ENCODE measurements at places on chromosomes 3 and 15.
A peak's percentile ranks its signal among the peaks of the same experiment; 100 is the strongest.

DNA sequence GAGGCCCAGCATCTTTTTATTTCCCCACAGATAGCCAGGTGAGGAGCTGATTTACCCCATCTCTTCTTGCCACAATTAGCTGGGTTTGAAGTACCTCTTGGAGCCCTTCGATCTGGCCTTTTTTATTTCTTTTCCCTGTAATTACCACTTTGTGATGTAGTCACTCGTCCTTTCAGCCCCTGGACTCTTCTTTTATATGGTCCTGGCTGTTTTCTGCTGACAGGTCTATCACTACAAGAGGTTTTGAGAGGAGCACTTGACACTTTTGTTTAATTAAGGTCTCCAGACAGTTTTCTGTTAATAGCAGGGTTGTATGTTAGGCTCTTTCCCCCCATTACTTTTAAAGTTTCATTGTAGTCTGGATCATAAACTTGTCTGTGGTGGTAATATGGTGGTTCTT lies 11.8 kb downstream of the ATXN7 start:
- no peak for DNase-seq

DNA sequence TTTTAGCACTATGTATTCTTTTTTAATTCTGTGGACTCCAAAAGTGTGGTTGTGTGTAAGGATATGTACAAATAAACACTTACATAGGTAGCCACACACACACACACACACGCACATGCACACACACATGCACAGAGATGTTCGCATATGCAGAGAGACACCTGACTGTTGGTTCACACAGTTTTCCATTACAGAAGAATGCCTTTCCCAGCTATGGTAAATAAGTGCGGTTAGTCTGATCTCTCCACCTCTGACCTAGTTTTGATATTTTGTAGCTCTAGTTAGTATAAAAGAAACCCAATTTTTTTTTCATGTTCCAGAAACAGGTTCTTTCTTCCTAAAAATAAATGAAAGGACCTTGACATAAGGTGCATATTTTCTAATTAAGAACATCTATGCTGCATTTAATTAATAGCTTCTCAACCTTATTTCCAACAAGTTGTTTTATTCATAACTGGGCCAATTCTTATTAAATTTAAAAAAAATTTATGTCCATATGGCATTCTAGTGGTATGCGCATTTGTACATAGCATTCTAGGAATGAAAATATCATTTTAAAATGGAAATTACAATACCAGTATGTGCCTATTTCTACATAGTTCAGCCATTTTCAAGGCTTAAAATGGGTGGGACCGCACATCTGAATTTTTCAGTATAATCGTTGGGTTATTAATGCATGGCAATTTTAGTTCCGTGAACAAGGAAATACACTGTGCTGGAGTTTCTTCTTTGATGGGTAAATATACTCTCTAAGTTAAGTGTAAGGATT lies 27.2 kb downstream of the TMEM108 start:
- DNase-seq = no peak

DNA sequence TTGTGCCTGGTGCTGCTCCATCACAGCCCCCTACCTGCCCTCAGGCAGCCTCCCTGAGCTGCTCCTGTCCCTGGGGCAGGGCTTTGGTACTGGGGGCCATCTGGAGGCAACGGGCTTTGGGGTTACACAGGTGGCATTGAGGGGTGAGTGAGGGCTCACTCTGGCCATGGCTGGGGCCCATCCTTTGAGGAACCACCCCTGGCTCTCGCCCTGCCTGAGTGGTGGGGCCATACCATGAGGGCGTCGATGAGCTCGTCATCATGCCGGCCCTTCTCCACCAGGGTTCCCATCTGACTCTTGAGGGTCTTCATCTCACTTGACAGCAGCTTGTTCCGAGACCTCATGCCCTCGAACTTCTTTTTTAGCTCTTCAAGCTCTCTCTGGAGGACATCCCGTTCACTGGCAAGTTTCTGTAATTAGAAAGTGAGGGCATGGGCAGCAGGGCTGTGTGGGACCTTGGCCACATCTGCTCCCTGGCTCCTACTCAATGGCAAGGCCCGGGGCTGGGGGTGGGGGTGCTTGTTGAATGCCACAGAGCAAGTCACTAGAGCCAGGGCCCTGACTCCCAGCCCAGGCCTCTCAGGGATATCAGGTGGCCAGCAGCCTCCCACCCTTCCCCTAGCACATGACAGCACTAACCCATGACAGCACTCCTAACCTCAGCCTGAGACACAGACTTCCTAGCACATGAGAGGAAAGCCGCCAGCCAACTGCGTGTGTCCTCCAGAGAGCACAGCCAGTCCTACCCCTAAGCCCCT lies 33.5 kb downstream of the CCDC13 start:
- DNase-seq = no peak

DNA sequence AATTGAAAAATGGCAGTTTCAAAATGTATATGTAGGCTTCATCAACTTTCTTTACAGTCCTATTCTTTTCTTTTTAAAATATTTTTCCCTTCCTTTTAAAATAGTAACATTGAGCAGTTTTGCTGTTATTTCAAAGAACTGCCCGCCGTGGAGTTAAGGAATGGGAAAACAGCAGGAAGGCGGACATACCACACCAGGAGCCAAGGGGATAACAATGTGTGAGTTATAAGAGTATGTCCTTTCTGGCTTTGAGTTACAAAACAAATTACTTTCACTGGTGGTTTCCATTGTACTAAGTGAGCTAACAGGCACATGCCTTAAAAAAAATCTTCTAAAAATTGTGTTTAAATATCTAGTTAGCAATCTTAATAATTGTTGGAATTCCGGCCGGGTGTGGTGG lies 37.4 kb upstream of the FBXL22 start:
- DNase-seq = no peak

GRCh38 chr3:138842483-138843188 lies 7.9 kb upstream of the PIK3CB start:
- DNase-seq = no peak

DNA sequence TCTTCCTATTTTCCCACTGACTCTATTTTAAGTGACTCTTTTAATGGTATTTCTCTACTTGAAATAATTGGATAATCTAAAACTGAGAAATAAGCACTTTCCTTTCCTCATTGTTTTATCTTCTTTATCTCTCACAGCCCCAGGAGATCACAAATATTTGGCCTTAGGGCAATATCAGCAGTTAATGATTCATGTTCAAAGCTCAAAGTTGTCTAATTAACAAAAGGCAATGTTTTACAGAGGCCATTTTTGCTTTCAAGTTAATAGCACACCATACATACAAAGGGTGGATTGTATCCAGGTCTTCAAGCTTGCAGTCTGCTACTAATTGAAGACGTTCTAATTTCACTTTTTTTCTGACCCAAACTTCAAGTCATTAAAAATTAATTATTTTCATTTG lies 120.1 kb downstream of the LRRN1 start:
- DNase-seq = no peak

DNA sequence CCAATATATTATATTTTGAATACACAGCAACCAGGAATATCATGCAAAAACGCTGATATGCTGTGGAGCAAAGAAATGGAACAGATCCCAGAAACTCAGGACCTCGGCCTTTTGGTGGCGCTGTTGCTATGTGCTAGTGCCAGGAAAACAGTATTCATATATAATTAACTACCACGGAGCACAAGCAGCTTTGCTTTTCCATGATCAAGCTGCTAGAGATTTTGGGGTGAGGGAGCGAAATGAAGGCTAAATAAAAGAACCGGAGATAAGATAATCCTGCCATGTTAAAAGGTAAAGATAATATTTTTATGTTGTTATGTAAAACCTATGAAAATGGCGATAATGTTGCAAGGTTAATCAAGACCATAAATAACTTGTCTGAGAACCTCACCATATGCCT lies 157.7 kb upstream of the FAM3D start:
- peak; percentile 17 for DNase-seq

GRCh38 chr3:37668431-37668817 lies 193.3 kb upstream of the CTDSPL start:
- no peak for DNase-seq

DNA sequence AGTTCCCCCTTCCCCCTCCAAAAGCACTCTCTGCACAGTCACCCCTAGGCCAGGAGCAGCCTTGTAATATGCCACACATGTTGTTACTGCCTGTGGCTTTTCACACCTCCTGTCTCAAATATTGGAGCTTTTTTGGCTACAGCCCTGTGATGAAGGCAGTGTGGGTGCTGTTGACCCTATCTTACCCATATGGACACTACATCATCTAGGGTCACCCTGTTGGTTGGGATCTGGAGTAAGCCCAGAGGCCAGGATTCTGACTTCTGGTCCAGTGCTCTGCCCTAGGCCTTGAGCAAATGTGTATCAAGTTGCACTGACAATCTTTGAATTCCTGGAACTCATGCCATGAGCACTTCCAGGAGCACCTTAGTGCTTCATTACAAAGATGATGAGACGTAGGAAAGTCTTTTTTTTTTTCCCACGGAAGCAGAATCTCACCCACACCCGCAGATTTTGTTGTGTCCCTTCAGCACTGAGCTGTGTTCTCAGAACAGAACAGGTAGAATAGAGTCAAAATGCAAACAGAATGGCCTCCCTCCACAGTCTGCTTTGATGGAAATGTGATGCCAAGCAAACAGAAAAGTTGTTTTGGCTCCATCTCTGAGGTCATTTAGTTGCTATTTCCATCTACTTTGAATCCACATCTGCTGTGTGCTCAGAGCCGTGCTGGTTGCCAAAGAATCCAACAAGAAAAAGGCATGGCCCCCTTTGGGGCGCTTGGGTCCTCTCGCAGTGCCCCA lies 49.6 kb downstream of the SMAD3 start:
- DNase-seq = no peak

- no peak for DNase-seq
These were observed 29.1 kb upstream of the LXN start for GRCh38 chr3:158701420-158702065.

DNA sequence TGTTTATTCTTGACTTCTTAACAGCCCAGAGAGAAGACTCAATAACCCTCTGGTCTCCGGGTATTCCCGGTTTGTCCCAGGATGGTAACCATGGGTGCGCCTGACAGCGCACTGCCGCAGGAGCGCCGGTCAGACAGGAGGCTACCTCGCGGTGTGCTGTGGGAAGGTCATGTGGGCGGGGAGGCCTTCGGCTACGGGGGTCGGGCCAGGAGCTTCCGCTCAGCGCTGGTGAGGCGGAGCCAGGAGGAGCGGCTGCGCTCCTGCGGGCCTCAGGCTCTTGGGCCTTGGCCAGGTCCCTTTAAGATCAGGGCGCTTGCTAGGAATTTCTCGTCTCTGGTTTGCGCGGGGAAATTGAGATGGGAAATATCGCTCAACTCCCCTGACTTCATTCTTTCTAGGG lies 182.3 kb upstream of the NDN start:
- peak; percentile 19 for DNase-seq

DNA sequence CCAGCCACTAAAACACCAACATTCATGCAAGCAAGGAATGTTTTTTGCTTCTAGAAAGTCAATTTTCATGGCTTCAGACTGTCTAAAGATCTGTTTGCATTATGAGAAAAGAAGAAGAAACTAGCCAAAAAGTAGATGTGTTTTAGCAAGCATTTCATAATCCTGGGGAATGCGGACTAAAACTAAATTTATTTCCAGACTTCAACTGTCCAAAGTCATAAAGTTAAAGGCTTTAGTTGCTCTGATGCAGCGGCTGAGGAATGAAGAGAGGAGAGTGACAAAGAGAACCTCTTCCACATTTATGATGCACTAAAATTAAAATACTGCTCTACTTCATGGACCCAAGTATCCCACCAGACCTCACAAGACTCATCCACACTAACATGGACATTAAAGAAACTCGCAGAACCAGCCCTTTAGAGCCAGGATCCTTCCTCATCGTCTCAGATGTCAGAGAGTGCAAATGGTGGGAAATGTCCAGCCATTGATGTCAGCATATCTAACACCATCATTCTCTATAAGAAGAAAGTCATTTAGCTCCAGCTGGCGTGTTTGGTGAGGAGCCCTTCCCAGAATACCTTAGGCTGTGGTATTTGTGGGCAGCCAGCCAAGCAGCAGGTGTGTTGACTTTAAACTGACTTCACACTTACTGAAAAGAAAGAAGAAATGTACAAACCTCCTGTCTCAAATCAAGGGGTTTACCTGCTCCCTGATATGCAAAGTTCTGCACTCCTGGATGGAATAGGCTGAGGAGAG lies 17.4 kb downstream of the FYCO1 start:
- peak; percentile 46 for DNase-seq

- no peak for DNase-seq
These were observed 264.1 kb downstream of the ADAMTSL3 start for GRCh38 chr15:83918011-83918410.

DNA sequence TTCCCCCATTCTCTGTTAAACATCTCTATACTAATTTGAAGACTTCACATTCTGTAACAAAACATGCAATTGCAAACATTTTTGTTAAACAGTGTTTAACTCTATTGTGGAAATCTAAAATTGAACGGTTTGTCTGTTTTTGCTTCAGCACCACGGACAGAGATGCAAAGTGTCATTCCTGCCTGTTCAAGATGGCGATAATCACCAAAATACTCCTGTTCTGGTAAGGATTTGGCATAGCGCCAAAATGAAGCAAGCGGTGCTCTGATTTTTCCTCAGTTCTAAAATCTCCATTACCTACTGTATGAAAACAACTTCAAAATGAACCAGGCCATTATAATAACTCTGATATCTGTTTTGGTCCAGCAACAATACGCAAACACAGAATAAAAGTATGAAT lies 129.7 kb upstream of the TUSC7 start:
- peak; percentile 27 for DNase-seq

DNA sequence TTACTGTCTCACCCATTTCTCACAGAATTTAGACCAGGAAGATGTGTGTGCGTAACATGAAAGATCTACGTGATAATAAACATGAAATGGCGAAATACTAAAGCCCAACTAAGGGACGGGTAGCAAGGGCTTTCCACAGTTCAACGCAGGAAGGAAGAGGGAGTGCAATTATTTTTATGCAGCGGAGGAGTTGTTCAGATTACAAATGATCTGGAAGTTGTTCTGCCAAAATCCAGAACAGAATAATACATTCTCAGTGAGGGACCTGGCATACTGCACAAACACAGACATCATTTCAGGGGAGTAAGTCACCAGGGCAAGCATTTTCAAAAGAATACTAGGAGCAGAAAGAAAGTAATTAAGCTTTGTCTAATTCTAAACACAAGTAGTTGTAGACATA lies 133.6 kb upstream of the RAP2B start:
- DNase-seq = no peak

- no peak for DNase-seq
These were observed 48.5 kb upstream of the RAP2B start for GRCh38 chr3:153113541-153113940.

DNA sequence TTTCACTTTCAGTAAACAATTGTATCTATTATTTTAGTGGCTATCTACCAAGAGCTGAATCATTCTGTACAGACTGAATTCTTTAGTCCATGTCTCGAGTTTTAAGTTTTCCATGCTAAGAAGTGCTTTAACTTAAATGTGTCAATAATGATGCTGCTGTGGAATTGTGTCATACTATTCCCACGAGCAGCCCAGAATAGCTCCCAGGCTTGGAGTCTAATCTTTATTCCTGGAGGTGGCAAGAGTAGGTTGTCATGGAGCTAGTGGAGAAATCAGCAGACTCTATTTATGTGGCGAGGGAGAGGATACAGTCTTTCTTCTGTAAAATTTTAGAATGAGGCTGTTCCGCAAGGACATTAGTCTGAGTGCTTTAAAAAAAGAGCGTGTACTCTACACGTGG lies 207.2 kb downstream of the ROBO2 start:
- DNase-seq = no peak
